ENCODE measurements at places on chromosomes 5 and 9.

DNA sequence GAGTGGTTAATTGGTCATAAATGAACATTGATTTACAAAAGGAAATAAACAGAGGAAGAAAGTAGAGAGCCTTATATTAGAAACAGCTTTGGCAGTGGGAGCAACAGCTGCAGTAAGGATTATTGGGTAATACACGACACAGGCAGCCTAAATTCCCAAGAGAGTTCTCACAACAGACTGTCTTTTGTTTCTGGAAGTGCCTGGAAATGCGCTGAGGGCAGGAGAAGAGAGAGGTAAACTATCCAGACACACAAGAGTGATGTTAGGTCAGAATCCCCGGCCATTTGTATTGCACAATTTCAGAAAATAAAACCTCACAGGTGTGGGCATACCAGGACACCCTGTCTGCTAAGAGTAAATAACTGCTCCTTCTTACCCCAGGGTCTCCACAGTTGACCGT, 450.4 kb upstream of the CTNND2 start:
- DNase-seq: no peak

DNA sequence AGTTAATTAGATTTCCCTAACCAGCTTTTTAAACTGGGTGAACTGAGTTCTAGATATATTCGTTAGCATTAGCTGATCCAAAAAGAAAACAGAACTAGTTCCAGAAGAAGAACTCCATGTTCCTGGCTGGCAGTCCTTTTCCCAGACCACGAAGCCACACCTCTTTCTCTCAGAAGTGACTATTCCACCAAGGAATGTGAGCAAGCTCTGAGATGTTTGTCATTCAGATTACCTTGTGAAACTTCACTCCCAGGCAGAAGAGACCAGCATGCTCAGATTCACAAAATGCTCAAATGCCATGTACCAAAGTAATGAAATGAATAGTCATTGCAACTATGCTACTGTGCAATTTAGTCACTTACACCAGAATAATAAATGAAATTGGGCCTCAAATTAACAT, 4.4 kb upstream of the SSBP2 start:
- peak; percentile 86 for DNase-seq

DNA sequence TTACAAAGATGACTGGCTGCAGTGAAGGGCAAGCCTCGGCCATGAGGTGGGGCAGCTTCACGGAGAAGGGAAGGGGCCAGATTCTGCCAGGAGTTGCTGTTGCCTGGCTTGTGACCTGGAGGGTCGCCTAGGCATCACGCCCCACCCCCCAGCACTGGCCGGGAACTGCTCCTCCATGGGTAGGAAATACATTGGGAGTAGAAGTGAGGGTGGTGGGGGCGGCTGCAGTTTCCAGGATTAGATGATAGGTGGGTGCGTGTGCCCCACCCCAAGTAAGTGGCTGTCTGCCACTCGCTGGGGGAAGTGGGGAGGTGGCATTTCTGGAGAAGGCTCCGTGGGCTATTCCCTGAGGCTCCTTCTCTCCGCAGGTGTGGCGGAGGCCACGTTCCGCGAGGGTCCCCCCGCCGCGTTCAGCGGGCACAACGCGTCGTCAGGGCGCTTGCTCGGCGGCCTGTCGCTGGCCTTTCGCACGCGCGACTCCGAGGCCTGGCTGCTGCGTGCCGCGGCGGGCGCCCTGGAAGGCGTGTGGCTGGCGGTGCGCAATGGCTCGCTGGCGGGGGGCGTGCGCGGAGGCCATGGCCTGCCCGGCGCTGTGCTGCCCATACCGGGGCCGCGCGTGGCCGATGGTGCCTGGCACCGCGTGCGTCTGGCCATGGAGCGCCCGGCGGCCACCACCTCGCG, 16.9 kb downstream of the CRB2 start:
- DNase-seq: no peak

DNA sequence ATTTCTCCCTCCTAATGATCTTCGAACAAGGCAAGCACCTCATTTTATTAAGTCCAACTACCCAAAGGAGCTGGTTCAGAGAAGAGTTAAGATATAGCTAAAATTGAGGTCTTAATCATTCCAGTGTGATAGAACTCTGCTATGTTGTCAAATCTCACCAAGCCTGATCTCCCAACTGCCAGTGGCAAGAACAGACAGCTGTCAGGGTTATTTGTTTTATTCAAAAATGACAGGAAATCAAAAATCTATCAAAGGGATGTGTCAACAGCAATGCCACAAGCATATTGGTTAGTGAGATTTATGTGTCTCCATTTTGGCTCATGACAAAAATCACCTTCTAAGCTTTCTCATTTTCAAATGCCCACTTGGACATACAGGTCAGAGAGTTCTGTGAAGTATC, 74.5 kb downstream of the PRELID2 start:
- DNase-seq: no peak

- DNase-seq: no peak
Measured at GRCh38 chr9:16571127-16571802, 299.2 kb downstream of the BNC2 start.

- no peak for DNase-seq
Measured at GRCh38 chr5:2205596-2206226, 323.0 kb upstream of the IRX4 start.

GRCh38 chr5:174572591-174572990, 151.8 kb upstream of the MSX2 start:
- no peak for DNase-seq

DNA sequence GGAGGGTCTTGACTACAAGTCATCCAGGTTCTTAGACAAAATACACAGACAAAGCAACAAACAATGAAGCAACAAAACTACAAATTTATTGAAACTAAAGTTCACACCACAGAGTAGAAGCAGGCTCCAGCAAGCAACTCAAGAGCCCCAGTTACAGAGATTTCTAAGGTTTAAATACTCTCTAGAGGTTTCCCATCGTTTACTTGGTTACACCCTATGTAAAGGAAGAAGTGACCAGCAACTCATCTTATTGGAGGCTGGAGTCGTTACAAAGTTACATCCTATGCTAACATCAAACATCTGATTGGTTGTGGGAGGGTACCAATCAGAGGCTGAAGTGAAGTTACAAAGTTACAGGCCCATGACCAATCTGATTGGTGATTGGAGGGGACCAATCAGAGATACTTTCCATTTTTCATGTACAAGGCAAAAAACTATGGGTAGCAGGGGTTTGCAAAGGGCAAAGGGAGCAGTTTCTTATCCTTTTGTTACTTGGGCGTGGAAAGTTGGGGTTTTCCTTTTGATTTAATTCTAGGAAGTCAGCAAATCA, 2292.6 kb upstream of the C9orf72 start:
- no peak for DNase-seq

- no peak for DNase-seq
Measured at GRCh38 chr9:36938617-36939016, 95.5 kb downstream of the PAX5 start.

DNA sequence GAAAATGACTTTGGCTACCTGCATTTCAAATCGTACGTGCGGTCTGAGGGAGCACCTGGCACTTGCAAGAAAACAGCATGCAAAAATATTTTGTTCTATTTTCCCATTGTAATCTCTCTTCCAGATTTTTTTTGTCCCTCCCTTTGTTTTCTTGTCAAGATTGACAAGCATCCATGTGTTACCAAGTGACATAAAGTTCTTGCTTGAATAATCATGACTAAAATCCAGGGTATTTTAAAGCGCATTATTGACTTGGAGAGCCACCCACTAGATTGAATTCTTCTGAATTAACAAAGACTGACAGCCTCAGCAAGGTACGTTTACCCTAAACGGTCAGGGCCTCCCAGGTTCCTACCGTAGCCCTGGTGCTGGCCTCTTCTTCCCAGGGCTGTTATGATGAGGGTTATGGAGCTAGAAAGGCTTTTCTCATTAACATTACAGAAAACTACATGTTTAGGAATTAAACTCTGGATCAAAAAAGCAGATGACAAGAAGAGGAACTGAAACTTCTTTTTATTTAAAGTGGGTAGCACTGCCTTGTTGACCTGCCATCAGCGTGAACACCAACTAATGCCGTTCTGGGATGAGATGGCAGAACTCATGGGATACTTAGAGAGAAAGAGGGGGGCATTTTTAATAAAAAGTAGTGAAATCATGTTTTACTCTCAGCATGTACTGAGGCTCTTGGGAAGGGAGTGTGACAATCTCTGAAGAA, 297.0 kb downstream of the EFNA5 start:
- no peak for DNase-seq

DNA sequence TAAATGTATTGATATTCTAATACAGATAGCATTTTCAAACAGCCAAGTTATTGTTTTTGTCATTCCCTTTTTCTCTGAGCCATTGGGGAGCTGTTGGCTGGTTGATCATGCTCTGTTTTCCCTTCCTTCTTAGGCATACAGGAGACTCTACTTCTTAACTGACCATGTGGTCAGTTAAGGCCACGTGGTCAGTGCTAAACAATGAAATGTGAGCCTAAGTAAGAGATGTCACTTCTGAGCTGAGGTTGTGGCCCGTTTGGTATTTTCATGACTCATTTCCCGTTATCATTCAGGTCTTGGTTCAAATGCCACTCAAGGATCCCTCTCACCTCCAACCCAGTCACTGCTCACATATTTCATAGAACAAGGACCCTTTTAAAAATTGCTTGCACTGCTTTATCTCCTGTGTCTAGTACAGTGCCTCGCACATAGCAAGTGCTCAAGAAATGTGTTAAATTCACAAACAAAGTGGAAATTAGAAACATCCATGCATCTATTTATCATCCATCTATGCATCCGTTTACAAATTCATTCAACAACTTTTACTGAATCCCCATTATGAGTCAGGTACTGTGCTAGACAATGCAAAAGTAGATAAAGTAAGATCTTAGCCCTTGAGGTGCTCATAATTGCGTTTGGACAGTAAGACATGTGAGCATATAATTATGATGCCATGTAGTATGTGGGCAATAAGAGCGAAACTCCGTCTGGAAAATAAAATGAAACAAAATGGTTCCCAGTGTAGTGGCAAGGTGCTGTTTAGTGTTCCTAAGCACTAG, 50.7 kb downstream of the ARRDC3 start:
- DNase-seq: no peak

GRCh38 chr9:104999136-104999535, 71.2 kb upstream of the ABCA1 start:
- no peak for DNase-seq

GRCh38 chr5:114524221-114524620, 162.4 kb downstream of the KCNN2 start:
- no peak for DNase-seq

GRCh38 chr5:39624268-39624886, 199.6 kb upstream of the DAB2 start:
- DNase-seq: peak; percentile 45

- no peak for DNase-seq
Measured at GRCh38 chr5:29321591-29321990, 1871.9 kb upstream of the CDH6 start.

GRCh38 chr9:78130853-78131252, 99.2 kb upstream of the GNAQ start:
- DNase-seq: no peak

DNA sequence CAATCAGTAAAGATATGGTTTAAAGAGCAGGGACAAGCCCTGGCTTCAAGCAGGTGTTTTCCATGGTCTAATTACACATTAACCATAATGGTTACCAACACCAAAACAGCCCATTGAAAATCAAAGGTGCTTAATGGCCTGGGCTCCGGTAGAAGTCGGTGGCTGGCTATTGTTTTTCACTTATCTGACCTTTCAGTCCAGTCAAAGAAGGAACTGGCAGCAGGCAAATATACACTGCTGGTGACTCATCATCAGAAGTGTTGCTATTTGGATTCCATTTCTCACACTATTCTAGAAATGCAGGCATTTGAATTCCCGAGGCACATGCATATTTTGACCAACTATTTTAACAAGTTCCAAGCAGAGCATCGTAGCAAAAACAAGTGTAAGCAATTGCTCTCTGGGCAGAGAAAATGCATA, 26.3 kb upstream of the GABRP start:
- DNase-seq: no peak

DNA sequence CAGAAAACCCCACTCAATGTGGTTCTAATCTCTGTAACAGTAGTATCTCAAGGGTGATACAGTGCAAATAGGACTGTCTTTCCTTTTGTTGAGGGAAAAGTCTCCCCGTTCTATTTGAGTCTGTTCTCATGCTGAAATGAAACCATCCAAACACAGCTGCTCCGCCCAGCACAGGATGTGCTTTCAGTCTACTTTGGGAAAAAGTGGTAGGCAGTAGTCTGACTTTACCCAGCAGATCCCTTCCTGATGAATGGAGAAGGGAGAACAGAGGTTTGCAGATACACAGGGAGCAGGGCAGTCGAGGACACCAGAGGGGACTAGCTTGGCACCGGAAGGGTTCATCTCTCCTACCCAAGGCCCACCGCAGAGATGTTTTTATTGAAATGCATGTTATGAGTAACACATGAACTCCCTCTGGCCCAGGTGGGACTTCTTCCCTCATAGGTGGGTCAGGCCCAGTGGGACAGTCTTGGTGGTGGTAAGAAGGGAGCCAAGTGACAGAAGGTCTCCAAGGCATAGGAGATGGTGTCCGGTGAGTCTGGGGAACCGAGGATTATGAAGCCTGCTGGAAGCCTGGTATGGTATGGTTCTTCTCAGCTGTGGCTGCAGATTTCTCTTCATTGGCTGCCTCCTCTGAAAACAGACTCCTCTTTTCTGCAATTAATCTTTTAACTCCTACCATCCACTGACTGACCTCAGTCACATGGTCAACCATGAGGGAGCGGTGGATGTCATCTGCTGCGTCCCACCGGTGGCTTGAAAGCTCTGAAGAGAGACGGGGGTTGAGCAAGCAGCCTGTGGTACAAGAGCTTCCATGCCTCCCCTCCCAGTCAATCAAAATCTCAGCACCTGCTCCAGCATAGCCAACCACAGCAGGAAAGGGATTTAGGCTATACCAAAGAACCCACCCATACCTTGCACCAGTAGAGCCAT, 3.0 kb downstream of the EIF4EBP3 start:
- no peak for DNase-seq

- DNase-seq: peak; percentile 67
Measured at GRCh38 chr5:7850395-7851239, at the start of gene CFAP90. CFAP90 (minus strand) TSS chr5:7851133; CDS start chr5:7851021, 112 bp downstream.

DNA sequence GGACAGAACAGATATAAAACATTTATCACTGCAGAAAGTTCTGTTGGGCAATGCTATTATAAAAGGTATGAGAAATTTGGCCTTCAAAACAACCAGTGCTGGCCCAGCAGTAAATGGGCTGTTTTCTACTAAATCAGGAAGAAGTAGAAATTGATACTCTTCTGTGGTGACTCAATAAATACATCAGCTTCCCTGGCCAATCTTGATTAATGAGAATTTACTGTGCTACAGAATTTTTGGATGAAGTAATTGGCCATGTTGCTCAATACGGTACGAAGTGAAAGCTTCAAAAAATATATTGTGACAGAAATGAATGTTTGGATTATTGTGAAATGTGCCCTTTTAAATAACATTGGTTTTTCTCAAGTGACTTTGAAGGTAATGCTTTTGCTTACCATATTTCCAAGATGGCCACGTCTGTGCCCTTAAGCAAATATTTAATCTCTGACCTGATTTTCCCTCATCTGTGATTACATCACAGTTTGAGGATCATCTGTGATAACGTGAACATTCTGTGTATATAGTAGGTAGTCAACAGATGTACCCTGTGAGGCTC, 4.2 kb downstream of the DNAJA1 start:
- DNase-seq: no peak
